Stimulated activated CD4-positive, alpha-beta T cell treated with anti-CD3 and anti-CD28 coated beads, Interleukin-1b, Interleukin-23, amount 100 ng/mL, for 24 hours (primary cell): ENCODE measurements at places on chromosomes 11 and 22.
A peak's percentile ranks its signal among the peaks of the same experiment; 100 is the strongest.

DNA sequence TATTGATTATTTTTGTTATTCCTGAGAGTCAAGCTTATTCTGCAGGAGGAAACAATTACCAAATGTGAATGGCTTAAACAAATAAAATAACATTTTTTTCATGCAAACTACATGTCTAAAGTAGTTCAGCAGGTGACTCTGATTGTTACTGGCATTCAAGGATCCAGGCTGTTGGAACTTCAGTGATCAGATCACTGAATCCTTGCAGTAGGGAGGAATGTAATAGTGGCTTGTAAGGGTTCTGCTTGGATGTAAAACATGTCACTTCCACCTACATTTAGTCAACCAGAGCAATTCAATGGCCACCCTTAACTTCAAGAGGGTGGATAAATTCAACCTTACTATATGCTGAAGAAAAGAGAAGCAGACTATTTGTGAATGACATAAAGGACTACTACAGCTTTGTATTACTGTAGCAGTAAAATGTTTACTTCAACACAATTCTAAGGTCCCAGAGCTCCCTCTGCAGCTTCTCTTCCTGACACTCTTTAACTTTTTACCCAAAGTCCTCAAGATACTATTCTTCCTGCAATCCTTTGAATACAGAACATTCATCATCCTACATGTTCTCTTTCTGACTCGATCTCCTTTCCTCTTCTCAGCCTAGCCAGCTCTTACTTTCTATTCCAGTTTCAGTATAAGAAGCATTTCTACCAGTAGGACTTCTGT lies 284.0 kb downstream of the LRRC4C start:
- DNase-seq = no peak

GRCh38 chr22:17057959-17058814 lies 26.6 kb upstream of the IL17RA start:
- DNase-seq = peak; percentile 19

GRCh38 chr11:96196181-96196662 lies 146.8 kb downstream of the MAML2 start:
- no peak for DNase-seq

DNA sequence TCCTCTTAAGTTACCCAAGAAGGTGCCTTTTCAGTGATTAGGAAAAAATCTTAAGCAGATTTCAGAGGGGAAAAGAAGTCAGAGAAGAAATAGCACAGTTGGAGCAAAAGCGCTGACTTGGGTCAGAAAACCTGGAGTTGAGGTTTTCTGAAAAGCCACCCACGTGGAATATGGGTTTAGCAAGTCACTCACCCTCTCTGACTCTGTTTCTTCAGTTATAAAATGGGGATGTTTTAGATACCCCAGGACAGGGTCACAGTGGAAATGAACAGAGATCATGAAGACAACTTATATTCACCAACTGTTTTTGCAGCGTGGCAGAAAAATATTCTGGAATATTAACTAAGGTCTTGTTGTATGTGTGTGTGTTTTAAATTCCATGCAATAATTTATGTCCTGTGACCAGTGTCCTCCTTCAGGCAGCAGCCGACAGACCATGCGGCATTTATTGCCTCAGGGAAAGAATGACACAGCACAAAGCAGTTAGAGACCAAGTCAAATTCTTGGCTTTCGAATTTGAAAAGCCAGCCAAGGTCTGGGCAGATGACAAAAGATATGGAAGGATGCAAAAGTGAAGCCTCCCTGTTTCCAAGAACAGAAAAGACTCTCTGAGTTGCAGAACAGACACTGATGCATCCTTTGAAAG lies 119.9 kb downstream of the MIAT start:
- DNase-seq = no peak

DNA sequence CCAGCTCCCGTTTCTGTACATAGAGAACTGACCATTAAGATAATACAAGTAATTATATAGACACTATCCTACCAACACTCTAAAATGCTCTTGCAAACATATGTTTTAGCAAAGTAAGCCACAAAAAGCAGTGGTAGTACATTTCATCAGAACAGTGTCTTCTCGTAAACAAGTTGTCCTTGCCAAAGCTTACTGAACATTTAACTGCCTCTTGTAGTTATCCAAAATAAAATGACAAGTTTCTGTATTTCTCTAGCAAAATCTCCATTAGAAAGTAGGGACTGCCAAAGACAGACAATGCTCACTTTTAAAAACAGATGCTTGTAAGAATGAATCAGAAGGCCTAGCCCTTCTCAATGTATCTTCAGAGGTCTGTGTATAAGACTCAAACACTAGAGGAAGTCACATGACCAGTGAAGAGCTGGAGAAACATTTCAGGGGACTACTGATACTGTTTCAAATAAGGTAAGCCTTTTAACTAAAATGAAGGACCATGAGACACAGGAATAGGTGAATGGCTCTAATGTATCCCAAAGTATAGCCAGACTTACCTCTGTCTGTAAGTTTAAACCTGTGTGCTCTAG lies 7.8 kb upstream of the ZC3H12C start:
- no peak for DNase-seq

DNA sequence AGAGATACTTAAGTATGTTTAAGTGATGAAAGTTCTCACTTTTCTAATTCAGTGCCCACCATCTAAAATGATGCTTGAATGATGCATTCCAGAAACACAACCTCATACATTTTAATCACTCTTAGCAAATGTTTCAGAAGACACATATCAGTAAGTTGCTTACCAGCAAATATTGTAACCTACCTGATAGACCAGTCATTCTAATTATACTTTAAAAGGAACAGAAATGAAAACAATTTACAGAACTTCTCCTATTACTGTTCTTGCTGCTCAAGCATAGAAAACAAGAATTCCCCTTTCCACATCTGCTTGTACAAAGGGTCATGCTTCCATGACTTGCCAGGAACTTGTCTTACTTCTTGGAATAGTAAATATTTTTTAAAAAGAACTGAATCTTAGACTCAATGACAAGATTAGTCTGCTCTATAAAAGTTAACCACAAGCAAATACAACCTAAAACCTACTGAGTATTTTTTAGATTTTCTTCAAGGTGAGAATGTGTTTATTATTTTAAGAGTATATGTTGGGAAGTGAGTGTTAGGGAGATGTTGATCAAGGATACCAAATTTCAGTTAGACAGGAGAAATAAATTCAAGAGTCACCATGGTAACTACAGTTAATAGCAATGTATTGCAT lies 82.0 kb upstream of the SC5D start:
- no peak for DNase-seq

- DNase-seq = no peak
These were observed 53.3 kb downstream of the WNT11 start for GRCh38 chr11:76152741-76153570.

DNA sequence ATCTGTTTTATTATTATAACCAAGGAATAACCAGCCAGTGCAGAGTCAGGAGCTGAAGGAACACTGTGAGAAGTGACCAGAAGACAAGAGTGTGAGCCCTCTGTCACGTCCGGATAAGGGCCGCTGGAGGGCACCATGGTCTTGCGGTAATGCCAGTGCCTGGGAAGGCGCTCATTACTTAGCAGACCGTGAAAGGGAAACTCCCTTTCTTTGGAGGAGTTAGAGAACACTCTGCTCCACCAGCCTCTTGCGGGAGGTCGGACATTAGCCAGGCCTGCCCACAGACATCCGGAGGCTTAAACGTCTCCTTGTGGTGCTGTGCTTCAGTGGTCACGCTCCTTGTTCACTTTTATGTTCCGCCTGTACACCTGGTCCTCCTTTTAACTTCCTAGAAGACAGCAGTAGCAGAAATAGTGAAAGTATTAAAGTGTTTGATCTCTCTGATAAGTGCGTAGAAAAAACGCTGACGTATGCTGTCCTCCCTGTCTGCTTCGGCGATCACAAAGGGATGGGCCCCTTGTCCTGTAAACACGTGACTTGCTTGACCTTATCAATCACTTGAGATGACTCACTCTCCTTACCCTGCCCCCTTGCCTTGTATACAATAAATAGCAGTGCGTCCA lies 120.6 kb upstream of the LMO1 start:
- DNase-seq = no peak

- no peak for DNase-seq
These were observed 34.5 kb upstream of the TH start for GRCh38 chr11:2205981-2206690.

GRCh38 chr11:3088806-3089205 lies 31.6 kb upstream of the CARS1 start:
- no peak for DNase-seq

DNA sequence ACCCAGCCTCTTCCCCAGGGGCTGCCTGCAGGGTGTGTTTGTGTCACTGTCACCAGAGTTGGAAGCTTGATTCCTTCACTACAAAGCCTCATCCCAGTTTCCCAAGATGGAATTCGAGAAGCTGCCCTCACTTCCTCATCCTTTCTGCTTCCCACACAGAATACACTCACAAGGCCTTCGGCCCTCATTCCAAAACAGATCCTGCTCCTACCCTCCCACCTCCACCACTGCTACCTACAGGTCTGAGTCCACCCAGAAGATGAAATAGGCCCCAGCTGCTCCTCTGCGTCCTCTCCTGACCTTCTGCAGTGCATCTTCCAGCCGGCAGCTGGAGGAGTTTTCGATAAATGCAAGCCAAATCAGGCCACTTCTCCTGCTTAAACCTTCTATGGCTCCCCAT lies 6.8 kb upstream of the WNT7B start:
- DNase-seq = no peak

GRCh38 chr11:74778581-74778980 lies 29.9 kb downstream of the RNF169 start:
- DNase-seq = no peak

DNA sequence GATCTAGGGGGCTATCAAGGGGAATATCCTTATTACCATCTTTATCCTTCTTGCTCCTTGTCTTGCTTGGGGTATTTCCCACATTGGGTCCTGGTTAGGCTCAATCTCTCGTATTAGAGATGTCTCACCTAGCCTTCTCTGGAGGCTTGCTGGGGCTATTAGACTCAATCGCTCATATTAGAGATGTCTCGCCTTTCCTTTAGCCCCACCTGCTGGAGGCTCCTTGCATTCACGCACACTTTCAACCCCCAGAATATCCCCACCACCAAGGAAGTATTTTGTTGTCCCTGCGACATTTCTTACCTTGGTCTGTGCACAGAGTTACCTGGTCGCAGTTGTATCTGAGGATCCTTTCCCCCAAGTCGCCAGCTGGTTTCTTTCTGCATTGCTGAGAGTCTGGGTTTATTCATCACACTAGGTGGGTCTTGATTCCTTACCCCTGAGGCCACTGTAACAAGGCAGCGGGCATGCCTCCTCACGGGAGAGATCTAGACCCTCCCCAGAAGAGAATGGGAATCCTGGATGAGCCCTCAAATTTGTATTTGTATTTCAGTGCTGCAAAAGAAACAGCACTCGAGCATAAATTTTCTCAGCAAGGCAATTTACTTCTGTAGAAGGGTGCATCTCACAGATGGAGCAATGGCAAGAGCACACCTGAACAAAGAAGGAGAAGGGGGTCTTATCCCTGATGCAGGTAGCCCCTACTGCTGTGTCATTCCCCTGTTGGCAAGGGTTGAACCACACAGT lies 15.9 kb upstream of the HYLS1 start:
- DNase-seq = no peak

GRCh38 chr22:27089264-27089663 lies 431.9 kb downstream of the MIAT start:
- no peak for DNase-seq

DNA sequence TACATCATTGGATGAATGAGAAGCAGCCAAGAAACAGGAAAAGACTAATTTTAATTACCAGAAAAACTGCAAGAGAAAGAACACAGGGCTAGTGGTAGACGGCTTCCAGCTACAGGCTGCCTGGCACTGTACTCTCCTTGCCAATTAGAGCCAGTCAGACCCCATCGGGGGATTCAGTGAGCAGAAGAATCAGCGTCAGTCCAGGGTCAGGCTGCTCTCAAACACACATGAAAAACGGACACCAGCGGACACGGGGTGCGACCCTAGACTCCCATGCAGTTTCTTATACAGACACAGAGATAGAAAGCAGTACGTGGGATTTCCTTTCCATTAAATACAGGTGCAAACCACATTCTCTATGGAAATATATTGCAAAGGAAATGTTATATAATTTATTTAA lies 1.1 kb upstream of the CNTN5 start:
- no peak for DNase-seq

GRCh38 chr11:66882561-66883015 lies 25.7 kb downstream of the LRFN4 start:
- DNase-seq = no peak

DNA sequence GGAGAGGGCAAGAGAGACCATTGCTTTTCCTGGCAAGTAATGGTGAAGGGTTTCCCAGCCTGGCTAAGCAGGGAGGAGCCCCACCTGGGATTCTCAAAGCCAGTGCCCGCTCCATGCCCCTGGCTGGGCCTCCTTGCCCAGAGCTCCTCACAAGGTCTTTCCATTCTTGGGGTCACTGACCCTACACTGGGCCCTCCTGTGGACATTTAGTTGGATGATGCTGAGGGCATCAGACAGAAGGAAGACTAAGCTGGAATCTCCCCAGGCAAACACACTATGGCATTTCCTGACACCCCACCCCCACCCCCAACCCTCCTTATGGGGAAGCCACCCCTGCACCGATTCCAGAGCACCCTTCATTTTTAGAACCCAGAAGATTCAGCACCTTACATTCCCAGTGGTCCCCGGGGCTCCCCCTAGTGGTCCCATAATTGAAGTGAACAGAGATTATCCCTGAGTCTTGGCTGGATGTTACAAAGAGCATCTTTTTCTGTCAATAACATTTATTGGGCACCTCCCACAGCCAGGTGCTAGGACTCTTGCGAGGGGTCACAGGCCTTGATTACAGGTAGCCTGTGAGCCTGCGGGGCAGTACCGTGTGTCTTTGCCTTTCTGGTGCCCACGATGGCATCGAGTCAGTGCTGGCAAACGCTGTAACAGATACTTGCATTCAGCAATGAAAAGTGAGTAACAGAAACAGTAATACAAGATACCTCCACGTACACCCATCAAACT lies 548.5 kb downstream of the BUD13 start:
- DNase-seq = peak; percentile 29
